NCI-H1417 treated with DMSO at 0.1 percent for 48 hours (cell line): ENCODE measurements at places on chromosomes 7 and 10.

DNA sequence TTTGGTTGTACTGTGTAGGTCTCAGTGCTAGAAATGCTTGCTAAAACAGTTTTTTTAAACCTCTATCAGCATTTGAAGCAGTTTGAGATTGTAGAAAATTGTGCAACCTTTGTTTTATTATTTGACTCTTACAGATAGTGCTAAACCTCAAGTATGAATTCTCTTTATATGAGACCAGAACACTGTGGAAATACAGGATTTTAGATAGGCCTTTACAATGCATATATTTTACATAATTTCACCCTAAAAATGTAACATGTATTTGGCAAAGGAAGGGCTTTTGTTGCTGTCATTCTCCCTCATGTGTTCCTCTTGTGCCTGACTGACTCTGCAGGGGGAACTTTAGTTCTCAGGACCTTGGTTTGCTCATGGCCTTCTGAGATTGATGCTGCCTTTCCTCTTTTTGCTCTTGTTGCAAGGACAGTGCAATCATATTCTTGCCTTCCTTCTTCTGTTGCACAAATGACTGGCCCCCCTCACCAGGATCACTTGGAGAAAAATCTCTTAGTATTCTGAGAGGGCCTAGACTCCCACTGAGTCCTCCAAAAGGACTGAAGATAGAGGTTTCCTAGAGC, 188.7 kb downstream of the PPP1R9A start:
- DNase-seq, result no peak

- peak; percentile 76 for DNase-seq
These were observed 90.9 kb upstream of the PIP4K2A start for GRCh38 chr10:22805304-22805703.

- no peak for DNase-seq
These were observed 2.0 kb downstream of the IFRD1 start for GRCh38 chr7:112452102-112452888.

GRCh38 chr7:20698469-20698868, 83.0 kb downstream of the ABCB5 start:
- DNase-seq, result no peak

DNA sequence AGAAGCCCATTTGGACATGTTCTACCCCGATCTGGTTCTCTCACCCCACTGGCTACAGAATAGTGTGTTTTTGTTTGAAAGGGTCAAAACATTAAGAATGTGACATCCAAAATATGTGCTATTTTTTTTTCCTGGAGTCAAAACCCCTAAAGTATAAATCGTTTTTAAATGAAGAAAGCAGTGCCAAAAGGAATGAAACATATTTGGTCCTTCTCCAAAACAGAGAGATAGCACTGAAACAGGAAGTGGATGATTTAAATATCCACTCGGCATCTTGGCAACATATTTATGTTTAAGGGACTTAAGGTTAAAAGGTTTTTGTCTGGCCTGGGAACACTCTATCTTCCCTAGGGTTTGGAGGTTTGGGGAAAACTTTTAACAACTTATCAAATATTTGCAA, 32.3 kb downstream of the CALD1 start:
- no peak for DNase-seq

DNA sequence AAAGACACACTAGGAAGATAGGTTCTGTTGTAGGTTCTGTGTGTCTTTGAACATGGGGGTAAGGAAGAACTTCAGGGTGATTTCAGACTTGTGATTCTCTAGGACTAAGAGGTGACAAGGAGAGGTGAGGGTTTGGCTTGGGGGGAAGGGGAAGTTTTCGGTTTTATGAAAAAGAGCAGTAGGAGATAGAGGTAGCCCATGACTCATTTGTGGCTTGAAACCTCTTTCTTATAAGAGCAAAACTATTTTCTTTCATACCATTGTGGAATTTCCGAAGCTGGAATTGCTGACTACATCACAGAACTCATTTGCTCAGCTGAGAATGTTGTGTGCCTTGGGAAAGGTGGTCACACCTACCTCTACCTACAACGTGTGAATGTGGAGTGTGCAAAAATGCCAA, 39.6 kb upstream of the IKZF1 start:
- DNase-seq, result no peak

DNA sequence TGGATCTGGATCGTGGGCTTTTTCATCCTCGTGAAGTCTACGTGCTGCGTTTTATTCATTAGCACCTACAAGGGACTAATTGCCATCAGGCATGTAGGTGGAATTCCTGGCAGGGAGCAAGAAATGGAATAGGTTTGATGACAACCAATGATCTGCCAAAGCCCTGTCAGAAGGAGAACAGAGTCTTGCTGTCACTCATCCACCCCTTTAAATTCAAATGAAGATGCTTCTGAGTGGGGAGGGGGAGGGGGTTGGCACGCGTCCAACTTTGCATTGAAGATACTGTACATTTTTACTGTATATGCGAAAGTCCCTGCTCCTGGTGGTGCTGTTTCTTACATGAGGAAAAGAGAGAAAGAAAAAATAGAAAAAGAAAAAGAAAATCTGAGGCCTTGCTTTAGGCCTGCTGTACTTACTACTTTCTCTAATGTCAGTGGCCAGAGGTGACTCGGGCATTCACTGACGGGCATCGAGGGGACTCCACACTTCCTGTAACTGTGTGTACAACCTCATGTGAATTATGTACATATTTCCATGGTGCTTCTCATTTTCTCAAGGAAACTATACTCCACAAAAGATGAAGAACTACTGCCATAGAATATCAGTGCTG, 569.1 kb downstream of the INHBA start:
- no peak for DNase-seq
